Mucosa of gallbladder (tissue), 1 donor: ENCODE measurements at places on chromosomes 7 and 10.

DNA sequence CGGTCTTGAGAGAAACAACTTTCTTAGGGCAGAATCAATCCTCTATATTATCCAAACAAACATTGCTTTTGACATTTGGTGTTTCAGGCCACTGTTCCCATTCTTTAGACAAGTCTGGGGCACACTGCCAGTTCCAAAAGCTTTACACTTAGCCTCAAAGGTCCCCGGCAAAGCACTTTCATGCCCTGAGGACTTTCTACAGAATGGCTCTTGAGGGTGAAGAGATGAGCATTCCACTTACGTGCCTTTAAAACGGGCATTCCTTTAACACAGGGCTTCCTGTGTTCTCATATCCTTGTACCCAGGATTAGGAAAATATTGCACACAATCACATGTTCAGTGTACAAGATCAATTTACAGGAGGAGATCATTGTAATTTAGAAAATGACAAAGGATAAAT lies 13.1 kb upstream of the TMEM213 start:
- no peak for DNase-seq

DNA sequence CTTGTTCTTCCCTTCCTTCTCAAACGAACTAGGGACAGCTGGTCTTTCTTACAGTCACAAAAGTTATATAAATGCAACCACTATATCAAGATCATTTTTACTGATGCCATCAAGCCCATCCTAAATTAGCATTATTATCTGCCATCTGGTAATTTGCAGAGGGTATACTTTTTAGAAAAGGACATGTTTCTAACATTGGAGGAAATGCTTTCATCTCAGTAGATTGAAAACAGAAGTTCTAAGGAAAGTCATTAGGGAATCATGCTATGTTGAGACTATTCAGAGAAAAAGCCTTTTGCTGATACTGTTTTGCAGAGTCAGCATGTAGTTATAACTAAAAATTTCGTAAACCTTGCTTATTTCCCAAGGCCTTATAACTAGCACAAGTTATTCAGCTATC lies 146.7 kb downstream of the WNT2 start:
- no peak for DNase-seq

DNA sequence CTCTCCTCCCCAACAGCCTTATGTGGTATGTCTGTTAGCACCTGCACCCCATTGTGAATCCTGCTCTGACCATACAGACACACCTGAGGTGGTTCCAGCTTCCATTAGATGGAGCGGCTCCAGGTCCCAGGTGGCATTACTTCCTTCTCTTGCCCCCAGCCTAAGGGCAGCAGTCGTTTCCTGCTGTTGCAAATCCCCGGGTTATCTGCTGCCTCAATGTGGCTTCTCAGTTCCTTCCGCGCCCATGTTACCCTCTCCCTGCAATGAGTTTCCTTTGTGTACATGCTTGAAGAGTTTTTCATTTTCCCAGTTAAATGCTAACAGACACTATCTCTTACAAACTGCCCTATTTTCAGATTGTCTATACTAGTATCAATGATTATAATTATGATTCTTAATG lies 62.8 kb upstream of the PRKCQ start:
- no peak for DNase-seq

GRCh38 chr7:127629268-127629854 lies 11.4 kb upstream of the PAX4 start:
- DNase-seq: no peak

GRCh38 chr10:34998940-34999339 lies 91.2 kb downstream of the CUL2 start:
- no peak for DNase-seq

DNA sequence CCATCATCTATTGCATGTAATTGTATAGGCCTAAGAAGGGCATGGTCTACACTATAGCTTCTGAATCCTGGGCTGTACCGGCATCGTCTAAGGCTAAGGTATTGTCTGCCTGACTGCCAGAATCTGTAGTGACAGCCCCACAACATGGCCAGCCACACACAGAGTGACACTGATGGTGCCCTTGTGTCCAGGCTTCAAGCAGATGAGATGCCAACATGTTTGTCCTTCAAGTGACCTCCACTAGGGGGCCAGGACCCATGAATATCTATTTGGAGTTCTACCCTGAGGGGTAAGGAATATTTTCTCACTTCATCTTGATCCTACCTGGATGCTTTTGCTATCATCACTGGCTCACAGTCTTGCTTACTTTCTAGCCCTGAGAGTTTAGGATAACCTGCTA lies 1.5 kb downstream of the CYP3A7 start:
- DNase-seq: no peak

DNA sequence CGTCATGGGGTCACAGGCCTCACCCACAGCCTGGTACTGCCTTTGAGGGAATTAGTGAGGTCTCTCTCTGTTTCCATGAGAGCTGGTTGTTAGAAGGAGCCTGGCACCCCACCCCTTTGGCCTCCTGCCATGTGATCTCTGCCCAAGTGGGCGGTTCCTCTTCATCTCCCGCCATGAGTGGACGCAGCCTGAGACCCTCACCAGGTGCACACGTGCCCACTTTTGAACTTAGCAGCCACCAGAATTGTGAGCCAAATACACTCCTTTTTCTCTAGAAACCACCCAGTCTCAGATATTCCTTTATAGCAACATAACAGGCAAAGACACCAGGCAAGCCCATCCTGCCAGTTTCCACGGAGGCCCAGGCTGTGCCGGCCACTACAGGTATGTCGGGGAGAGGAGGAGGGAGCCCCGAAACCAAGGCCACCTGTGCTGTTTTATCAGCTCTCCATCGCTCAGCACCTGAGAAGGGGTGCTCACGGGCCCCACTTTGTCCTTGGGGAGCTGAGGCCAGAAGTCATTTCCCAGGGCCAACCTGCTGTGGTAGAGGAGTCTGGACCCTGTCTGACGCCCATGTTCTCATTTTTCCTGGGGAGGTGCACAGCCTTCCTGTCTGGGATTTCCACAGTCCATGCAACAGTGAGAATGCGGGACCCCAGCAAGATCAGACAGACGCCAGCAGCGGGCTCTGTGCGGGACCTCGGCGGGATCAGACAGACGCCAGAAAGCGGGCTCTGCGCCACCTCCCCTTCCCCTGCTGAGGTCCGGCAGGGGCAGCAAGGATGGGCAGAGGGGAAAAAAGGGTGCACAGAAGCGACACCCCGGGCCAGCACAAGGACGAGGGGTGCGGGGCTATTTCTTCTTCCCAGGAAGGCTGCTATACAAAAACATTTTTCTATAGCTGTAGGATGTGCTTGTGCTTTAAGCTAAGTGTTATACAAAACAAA lies 220.5 kb downstream of the ELFN1 start:
- no peak for DNase-seq

DNA sequence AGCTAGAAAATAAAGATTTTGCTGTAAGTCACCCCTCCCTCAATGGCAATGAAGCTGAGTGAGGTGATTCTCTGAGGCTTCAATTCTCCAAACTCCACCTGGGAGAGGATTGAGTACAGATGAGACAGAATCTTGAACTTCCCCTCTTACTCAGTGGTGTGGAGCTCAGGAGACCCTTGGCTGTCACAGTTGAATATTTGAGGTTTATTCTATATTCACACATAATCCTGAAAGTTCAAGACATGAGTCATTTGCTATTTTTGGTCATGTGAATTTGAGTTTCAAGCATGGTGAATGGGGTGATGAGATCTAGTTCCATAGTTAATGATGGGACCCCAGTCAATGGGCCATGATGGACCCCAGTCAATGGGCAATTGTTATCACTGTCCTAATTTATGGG lies 13.9 kb upstream of the TECTB start:
- no peak for DNase-seq
